AG08395 (cell line): ENCODE measurements at places on chromosomes 3 and 15.
A peak's percentile ranks its signal among the peaks of the same experiment; 100 is the strongest.

DNA sequence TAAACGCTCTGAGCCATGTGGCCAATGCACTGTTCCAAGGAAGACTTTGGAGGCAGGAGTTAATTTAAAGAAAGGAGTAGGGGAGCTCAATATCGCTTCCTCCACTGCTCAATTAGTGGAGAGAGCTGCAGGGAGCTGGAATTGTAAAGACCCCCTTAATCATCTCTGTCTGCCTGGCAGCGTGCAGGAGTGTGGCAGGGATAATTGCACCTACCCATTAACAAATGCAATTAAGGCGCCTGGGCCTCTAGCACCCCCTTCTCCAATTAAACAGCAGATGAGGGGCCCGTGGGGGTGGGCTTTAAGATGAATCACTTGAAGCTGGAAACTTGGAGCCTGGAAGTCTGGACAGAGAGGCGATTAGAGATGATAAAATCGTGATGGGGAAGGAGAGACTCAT, 61.7 kb upstream of the GLCE start:
- DNase-seq: no peak

GRCh38 chr3:149015393-149015792, 24.1 kb downstream of the GYG1 start:
- peak; percentile 13 for DNase-seq

DNA sequence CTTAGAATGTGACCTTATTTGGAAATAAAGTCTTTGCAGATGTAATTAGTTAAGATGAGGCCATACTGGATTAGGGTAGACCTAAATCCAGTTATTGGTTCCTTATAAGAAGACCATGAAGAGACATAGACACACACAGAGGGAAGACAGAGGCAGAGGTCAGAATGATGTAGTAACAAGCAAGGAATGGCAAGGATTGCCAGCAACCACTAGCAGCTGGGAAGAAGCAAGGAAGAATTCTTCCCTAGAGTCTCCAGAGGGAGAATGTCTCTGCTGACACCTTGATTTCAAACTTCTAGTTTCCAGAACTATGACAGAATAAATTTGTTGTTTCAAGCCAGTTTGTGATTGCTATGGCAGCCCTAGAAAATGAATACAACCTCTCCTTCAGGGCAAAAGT, 116.7 kb downstream of the WDR76 start:
- peak; percentile 45 for DNase-seq

DNA sequence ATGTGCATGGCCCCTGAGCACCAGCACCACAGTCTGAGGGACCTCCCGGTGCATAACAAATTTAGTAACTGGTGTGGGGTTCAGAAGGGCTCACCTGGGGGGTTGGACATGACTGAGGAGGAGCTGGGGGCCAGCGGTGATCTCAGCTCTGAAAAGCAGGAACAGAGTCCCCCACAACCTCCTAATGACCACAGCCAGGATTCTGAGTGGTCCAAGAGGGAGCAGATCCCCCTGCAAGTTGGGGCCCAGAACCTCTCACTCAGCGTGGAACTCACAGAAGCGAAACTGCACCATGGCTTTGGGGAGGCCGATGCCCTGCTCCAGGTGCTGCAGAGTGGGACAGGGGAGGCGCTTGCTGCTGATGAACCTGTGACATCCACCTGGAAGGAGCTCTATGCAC, 43.0 kb downstream of the CDAN1 start:
- DNase-seq: no peak

DNA sequence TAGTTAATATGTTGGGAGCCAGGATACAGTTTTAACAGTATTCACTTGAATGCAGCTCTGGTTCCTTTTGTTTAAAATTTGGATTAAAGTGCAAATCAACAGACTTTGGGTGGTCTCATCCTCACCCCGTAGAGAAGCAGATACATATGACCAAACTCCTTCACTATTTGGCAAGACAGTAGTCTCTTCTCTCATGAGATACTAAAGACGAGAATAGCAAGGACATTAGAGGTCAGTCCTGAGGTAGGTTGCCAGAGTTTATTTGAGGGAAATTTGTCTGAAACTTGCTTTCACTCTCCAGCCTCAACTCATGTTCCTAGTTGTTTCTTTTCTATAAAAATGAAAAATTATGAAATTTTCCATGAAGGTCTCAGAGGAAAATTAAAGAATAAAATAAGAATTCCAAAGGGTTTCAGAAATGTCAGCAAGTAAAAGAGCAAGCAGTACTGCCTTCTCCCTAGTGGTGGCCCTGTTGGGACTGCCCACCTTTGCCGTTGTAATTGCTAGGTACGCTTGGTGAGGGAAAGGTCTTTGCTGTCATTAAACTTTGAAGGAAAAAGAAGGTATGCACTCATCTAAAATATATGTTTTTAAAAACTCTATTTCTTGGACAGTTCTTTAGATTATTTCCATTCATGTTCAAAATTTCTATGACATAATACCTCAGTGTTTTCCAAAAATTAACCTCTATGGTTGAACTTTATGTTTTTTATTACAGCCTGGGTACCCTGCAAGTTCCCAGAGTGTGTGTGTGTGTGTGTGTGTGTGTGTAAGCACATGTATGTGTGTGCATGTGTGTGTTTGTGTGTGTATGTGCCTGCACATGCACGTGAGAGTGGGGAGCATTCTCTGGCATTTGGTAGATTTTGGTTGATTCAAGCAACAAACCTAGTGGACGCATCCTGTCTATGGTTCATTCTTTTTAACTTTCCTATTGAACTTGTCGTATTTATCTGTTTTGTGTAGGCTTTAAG, 111.4 kb downstream of the CMSS1 start:
- DNase-seq: no peak

DNA sequence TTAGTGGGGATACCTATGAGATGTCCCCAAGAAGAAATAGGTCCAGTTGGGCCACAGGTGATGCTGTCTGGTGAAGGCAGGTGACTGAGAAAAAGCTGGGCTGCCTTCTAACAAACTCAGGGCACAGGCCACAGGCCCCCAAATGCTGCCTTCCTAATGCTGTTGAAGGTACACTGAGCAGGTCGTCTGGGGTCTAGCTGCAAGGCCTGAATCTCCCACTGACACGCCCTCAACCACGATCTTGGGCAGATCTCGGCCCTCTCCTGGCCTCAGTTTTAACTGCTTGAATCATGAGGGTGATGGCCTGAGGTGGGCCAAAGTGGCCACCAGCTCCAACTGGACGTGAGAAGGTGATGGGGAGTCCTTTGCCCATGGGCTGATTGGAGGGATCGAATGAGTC, 2.1 kb upstream of the ACSBG1 start:
- no peak for DNase-seq

GRCh38 chr3:156610154-156610553, 55.2 kb upstream of the SSR3 start:
- DNase-seq: no peak

- no peak for DNase-seq
These were observed 70.8 kb downstream of the ADAMTS9 start for GRCh38 chr3:64616953-64617352.

GRCh38 chr3:170159933-170160332, 21.6 kb downstream of the PHC3 start:
- DNase-seq: no peak

DNA sequence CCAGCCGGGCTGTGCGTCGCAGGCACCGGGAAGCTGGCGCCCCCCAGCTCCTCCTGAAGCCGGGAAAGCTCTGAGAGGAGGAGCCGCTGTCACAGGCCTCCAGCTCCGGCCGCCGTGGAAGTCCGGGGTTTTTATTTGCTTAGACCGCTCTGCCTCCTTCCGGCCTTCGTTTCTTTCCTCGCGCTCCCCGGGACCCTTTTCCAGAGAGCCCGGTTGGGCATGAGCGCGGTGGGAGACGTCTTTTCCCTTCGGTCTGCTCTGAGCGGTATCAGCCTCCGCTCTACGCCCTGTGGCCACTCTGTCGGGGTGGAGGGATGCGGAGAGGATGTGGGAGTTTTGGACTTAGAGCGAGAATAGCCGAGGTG, 559 bp downstream of the SENP5 start:
- peak; percentile 29 for DNase-seq

DNA sequence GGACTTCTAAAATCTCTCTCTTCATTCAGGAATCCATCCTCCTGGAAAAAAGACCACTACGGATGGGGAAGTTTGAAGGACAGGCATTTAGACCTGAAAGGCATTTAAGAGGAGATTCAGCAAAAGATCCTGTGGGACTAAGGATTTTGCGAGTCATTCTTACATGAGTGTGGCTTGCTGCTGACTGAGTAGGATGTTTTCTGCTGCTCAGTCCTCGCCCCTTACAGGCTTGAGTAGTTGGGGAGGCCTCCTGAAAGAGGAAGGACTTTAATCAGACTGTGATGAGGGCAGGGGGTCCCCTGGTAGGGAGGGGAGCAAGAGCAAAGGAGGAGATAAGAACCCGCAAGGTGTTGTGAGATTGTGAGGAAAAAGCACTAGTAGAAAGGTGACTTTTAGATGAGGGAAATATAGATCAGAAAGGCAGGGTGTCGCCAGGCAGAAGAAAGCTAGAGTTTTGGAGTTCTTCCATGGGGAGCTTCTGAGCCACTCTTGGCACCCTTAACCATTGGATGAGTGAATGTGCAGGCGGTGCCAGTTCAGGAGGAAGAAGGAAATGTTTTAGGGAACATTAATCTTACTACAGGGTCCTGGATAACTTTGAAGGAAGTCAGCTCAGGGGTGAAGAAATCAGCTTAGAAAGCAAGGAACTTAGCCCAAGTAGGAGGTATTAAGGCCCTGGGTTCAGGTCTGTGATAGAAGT, 171.1 kb downstream of the RORA start:
- DNase-seq: peak; percentile 22

DNA sequence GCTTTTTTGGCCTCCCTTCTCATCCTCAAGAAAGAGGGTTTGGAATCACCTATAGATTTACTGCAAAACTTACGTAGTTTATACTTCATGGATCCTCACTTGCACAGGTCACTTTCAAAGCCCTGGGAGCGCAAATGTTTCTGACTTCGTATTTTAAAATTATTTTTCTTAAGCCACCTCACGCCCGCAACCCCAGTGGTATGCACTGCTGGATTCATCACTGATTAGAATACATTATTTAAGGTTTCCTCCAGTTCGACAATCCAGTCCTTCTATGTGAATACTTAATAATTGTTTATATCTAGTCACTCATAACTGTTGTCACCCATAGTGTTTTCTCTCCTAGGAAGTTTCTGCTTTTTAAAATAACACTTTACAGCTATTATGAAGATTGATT, 339.9 kb downstream of the CHL1 start:
- no peak for DNase-seq

DNA sequence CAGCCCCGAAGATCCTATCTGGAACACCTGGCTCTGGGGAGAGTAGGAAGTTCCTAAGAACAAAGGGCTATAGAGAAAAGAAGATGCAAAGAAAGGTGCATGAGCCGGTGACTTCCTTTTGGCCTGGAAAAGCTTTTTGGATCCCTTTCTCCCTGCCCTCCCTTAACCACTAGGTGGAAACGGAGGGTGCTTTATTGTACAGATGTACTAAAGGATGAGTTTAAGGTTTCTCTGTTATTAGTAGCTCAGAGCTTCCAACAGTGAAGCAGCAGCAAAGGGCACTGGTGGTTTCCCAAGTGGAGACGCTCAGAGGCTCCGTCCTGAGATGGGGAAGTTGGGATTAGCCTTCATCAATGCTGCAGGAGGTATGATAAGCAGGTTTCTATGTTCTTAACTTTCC, 5.9 kb upstream of the ADGRG7 start:
- DNase-seq: peak; percentile 29

DNA sequence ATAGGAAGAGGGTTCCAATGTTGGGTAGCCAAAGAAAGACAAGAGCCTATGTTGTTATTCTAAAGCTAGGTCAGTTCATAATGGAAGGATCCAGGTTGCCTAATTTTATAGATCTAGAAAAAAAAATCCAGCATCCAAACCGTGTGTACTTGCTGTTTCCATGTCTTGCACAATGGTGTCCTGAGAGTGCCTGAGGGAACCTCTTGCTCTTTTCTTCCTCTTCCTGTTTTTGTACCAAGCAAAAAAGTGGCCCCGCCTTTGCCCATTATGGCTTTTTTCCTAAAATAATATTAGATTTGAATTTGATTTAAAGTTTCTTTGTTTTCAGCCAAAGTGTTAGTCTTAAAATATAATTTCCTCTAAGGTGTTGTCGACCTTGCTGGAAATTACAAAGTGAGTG, 224.4 kb downstream of the RYR3 start:
- DNase-seq: no peak

- DNase-seq: no peak
These were observed 486.3 kb downstream of the MAGI1 start for GRCh38 chr3:65552434-65552833.

GRCh38 chr3:75325716-75326115, 338.4 kb upstream of the FRG2C start:
- no peak for DNase-seq

DNA sequence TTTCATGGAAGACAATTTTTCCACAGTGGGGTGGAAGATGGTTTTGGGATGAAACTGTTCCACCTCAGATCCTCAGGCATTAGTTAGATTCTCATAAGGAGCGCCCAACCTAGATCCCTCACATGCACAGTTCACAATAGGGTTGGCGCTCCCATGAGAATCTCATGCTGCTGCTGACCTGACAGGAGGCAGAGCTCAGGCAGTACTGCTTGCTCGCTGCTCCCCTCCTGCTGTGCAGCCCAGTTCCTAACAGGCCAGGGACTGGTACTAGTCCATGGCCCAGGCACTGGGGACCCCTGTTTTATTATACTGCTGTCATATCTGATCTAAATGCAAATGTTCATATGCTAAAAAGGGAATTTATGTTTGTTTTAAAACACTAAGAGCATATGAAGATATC, 9.8 kb upstream of the GRK7 start:
- no peak for DNase-seq

DNA sequence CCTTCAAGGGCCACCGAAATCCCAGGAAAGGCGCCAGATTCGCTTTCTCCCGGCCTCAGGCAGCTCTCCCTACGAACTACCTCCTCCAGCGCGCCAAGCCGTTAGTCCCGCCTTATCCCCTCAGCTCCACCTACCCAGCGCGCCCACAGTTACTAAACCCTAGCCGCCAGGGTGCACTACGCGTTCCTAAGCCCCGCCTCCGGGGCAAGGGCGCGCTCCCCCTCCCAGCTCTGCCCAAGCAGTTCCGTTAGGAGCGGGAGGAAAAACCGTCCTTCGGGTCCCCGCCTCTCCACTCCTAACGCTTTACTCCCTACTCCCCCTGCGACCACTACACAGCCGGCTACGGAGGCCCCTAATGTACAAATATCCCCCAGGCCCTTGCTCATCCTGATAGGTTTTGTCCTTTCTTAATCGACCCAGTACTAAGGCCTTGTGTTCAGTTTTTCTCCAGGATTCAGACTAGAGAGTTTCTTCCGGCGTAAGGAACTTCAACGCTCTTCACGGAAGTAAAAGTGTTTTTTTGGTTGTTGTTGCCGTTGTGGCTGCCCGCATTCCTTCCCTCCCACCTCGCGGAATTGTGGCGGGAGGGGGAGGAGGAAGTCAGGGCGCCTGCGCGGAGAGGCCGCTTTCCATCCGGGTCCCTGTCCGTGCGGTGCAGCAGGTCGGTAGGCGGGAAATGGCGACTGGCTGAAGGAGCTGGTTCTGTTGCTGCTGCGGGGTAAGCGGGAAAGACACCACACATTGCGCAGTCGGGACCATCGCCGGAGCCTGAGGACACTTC, at the start of gene CTDSPL2:
Gene CTDSPL2 (plus strand): TSS at position 655 of the 781 bp plus-strand sequence. CDS start 31,386 bp downstream, outside the sequence.
- DNase-seq: peak; percentile 97

GRCh38 chr15:71760852-71761251, 49.5 kb upstream of the NR2E3 start:
- no peak for DNase-seq
